Fibroblast of skin of right quadriceps (primary cell): ENCODE measurements at places on chromosomes 12 and 14.
A peak's percentile ranks its signal among the peaks of the same experiment; 100 is the strongest.

DNA sequence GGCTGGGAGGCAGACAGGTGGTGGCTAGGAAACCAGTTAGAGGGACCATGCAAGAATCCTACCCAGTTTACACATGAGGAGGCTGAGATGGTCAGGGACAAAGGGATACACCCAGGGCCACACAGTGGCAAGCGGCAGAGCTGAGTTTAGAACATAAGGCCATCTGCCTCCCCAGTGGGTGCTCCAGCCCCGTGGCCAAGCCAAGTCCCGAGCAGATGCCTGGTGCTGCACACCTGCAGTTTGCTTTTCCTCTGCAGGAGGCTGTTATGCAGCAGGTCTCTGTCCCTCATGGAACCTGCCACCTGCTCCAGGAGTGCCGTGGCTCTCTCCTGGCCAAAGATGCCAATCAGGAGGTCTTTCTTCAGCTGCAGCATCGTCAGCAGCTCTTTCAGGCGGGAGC lies 70.8 kb downstream of the SYNE3 start:
- DNase-seq: no peak

- no peak for DNase-seq
These were observed 1.6 kb downstream of the GSKIP start for GRCh38 chr14:96364962-96365361.

GRCh38 chr14:26856876-26857518 lies 259.2 kb upstream of the NOVA1 start:
- DNase-seq: no peak

DNA sequence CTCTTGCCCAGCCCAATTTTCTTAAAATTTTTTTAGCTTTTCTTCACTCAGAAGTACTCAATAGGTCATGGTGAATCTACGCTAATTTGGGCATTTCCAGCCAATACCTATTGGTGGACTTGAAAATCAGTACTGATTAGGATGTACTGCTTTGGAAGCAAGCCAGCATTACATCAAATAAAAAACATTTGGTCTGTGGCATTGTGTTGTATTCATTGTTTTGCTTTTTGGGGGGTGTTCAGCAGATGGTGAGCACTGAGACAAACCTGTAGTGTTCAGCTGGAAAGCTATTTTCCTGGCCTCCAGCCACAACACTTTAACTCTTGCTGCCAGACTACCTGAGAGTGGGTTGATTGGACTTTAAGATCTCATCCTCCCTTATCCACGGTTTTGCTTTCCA lies 4.0 kb downstream of the MAPKAPK5 start:
- DNase-seq: no peak

- DNase-seq: no peak
These were observed 5.3 kb downstream of the ELK3 start for GRCh38 chr12:96199464-96199863.

GRCh38 chr12:109612975-109613502 lies 39.4 kb downstream of the MVK start:
- peak; percentile 10 for DNase-seq

DNA sequence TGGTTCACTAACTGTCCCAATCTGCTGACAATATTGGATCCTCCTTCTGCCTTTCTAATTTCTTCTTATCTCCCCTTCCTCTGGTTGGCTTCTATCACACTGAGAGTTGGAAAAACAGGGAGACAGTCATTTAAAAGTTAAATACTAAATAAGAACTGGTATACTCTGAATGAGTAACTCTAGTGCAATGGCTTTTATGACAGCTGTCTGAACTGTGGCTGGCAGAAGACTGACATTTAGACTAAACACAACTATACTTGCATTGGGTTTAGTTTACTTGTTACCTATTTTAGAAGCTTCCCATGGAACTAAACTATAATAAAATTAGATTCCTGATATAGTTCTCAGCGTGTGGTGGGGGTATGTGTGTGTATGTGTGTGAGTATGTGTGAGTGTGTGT lies 7.9 kb upstream of the MAGOHB start:
- no peak for DNase-seq

DNA sequence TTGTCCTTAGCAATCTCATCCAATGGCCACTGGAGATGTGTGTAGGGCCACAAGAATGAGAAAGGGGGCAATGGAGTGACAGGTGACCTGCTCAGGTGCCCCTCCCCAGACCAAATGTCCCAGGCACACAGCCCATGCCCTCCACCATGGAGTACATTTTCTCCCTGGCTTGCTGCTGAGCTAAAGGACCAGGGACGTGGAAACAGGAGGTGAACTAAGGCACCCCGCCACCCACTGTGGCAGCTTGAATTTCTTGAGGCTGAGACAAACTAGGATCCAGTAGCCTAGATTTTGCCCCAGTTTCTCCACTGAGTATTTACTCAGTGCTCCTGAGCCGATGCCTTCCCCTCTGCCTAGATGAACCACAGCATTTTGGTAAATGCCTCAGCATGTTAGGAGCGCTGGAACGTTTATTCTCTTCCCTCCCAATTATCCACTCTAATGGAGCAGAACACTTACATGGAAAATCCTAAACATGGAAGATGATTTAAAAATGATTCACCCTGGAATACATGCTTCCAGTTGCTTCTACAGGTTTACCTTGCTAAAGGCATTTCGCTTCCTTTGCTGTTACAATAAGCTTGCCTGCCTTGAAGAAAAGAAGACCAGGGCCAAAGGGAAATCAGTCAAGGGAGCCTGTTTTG lies 198.0 kb downstream of the ZFP36L1 start:
- DNase-seq: no peak

- no peak for DNase-seq
These were observed 64.4 kb downstream of the SERPINA3 start for GRCh38 chr14:94676495-94677185.
